GDM1 (cell line): ENCODE measurements at places on chromosomes 6 and 20.
A peak's percentile ranks its signal among the peaks of the same experiment; 100 is the strongest.

DNA sequence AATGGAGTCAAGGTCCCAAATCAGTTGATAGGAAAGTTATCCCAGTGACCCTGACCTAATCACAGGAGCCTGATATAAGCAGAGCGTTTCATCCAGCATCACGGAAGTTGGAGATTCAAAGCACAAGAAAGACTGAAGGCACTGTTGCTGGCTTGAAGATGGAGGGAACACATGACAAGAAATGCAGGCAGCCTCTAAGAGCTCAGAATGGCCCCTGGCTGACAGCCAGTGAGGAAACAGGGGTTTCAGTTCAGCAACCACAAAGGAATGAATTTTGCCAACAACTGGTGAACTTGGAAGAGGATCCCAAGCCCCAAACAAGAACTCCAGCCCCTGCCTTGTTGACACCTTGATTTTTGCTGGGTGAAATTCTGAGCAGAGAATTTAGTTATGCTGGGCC lies 778.5 kb downstream of the MAFB start:
- DNase-seq = no peak

DNA sequence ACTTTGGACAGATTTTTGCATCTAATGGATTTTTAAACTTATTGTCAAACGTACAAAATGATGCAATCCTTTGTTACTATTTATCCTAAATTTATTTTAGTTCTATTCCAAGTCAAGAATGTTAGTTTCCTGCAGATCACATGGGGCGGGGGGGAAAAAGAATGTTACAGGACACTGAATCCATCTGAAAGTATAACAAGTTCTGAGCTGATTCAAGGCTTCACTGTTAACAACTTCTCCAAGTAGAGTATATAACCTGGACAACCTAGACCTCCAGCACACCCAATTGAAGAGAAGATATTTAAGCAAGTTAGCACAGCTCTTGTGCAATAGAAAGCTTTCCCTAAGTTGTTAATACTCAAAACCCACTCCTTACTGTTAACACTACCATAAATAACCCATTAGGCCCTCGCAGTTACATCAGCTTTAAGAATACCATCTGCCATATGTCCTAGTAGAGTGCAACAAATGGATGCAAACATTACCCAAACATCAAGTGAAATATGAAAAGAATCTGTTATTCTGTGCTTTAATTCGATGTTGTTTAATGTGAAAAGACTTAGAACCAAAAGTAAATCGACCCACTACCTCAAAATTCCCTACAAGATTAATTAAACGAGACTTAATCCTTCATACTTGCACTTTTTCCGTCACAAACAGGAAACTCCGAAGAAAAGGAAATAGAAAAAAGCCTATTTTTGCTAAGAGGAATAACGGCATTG lies 1.3 kb downstream of the SEC63 start:
- DNase-seq = no peak

DNA sequence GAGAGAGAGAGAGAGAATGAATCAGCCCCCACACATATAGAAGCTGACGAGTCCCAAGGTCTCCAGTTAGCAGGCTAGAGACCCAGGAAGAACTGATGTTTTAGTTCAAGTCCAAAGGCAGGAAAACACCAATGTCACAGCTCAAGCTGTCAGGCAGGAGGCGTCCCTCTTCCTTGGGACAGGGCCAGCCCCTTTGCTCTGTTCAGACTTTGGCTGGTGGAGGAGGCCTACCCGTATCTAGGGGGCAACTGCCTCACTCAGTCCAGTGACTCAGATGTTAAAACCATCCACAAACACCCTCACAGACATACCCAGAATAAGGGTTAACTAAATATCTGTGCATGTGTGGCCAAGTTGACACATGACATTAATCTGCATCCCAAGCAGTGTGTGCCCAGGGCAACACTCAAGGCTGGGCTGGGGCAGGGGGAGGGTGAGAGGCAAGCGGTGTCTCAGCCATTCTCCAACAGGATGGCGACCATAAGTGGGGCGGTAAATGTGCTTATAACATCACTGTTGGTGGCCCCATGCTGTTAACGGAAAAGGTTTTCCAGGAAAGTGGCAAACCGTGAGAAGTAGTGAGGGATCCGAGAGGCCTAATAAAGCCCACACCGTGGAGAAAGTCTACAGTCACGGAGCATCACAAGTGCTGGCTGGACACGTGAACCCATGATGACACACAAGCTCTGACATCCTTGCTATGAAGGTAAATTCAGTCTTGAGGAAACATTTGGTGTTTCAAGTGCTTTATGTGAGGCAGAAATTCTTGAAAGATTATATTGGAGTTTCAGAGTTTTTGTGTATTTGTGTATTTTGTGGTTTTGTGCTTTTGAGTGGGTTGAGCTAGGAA lies 28.1 kb downstream of the RAMACL start:
- DNase-seq = no peak

DNA sequence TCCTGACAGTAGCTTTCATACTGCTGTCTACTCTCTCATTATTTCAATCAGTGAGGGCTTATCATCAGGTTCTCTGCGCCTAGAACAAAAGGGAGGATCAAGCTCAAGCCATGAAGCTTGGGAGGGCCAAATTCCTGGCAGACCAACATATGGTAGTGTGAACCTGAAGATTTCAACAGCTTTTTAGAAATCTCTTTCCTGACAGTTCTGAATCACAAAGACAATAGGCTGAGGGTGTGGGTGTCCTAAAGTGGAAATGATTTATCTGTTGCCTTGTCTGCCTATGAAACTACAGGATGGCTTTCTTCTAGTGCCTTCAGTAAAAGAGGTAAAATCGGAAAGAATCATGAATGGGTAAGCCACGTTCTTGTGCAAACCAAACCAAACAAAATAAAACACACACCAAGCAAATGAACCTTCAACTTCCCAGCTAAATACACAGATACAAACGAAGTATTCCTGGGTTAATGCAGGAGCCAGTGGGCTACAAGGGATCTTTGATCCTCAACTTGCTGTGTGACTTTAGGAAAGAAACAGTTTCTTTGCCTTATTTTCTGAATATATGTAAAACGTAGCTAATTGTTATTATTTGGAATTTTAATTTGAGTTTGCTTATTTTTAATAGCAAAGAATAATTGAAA lies 2.7 kb upstream of the RHAG start:
- no peak for DNase-seq

- DNase-seq = no peak
These were observed 87.7 kb downstream of the TFAP2C start for GRCh38 chr20:56716806-56717205.

DNA sequence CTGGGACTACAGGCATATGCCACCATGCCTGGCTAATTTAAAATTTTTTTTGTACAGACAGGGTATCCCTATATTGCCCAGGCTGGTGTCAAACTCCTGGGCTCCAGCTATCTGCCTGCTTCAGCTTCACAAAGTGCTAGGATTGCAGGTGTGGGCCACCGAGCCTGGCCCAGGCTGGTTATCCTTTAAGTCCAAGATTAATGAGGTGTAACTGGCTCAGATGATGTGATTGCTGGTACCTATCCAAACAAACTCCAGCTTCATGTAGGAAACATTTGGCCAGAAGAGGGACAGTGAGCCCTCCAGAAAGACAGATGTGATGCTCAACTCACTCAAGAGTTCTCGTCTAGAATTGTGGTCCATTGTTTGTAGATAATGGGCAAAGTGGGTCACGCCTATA lies 9.2 kb upstream of the ZNF318 start:
- DNase-seq = no peak

DNA sequence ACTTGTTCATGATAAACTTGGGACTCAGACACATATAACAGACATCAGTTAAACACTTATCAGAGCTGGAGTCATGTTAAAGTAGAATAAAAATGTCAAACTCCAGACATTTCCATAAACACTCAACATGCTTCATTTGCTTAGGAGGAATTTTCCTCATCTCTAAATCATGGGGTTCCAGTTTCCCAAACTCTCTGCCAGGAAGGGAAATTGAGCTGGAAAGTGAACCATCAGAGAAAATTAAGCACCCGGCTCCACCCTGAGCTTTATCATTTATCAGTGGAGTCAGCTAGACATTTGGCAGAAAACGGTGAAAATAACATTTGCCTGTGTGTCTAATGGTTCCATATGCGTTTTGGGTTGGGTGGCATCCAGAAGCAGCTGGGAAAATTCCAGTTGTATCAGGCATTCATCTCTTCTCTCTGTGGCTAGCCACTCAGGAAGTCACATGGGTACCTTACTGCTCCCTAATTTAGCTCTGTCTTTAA lies 25.3 kb upstream of the ZNFX1 start:
- no peak for DNase-seq

DNA sequence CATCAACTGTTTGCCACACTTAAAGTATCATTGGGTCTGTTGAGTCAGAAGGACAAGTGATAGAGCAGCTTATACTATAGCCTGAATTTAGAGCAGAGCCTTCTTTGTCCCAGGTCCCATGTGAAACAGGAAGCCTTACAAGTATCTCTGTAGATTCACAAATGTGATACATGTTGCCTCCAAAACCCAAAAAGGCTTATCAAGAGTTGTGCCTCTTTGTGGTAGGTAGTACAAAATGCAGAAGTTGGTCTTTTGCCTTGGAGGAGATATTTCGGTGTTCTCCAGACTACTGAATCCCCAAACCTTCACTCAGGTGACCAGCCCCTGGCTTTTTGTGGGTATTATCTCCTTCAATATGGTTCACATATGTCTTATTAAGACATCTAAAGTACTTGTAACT lies 172.8 kb upstream of the PROKR2 start:
- peak; percentile 25 for DNase-seq

DNA sequence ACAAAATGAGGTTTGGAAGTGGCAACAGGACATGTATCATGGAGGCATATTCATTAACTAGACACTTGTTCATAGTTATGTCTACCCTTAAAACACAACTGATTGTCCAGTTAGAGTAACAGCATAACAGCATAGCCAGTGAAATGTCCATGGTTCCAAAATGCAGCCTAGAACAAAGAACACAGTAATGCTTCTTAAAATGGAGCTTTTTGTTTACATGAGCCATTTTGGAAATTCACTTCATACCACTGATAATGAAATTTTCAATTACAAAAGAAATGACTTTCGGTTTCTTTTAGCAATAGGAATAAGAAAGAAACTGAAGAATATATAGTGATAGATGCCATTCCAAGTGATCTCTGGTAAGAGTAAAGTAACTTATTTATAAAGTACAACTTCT lies 111.1 kb upstream of the DST start:
- no peak for DNase-seq
